Large intestine (tissue), 12 donors: ENCODE measurements at places on chromosomes 2 and 18.

DNA sequence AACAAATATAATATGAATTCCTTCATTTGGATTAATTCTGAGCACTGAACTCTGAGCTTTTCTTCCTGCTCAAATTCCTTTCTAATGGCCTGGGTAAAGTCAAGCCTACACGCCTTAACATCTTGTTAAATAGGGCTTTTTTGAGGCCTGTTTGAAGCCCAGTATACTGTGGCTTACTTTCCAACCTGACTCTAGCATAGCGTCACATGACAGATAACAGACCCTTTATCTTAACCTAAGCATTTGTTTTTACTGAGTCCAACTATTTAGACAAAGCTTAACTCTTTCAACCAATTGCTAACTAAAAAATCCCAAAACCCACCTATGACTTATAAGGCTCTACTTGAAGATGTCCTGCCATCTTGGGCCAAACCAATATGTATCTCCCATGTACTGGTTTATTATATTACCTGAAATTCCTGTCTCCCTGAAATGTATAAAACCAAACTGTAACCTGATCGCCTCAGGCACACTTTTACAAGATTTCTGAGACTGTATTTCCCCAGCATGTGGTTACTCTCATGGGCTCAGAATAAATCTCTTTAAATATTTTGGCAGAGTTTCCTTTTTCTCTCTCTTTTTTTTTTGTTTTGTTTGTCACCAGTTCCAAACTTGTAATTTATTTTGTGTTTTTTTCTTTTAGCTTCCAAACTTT lies 271.1 kb upstream of the VWC2L start:
- DNase-seq = peak; percentile 1

DNA sequence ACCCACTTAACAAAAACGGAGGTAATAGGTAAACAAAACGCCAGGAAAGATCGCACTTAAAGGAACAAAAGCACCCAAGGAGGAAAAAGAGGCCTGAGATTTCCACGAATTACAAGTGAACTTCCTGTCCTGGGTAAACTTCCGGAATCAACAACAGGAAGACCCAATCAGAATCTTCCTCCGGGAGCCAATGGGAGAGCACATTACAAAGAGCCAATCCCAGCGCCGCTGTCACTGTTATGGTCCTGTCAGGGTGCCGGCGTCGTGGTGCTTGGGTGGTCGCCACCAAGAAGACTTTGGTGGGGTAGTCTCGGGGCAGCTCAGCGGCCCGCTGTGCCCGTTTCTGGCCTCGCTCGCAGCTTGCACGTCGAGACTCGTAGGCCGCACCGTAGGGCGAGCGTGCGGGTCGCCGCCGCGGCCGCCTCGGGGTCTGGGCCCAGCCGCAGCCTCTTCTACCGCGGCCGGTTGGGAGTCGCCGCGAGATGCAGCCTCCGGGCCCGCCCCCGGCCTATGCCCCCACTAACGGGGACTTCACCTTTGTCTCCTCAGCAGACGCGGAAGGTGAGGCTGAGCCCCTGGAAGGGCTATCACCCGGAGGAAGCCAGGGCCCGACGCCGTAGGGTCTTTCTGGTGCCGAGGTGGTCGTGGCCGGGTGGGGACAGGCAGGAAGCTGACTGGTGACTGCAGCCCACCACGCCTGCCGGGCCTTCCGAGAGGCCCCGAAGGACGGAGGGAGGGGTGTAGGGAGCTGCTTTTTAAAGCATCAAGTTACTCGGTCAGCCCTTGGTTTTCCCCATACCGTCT lies at the start of gene YIPF4:
Gene YIPF4 (plus strand): TSS at position 231 of the 804 bp plus-strand sequence. CDS start 252 bp downstream, at position 483.
- DNase-seq = peak; percentile 90

DNA sequence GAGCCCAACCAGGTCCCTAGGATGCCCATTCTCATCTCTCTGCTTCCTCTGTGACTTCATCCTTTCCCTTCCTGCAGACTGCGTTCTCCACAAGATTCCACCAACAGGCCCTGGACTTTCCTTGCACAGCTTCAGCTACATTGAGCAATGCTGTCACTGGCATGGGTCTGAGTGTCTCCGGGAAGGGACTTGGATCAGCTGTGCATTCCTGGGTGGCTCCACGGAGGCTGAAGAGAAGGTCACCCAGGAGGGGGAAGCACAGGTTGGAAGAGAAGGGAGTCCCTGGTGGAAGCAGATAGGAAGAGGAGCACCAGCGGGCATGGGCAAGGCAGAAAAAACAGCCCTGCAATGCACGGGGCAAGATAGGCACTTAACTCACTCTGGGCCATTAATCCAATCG lies 140.5 kb downstream of the UXS1 start:
- no peak for DNase-seq

DNA sequence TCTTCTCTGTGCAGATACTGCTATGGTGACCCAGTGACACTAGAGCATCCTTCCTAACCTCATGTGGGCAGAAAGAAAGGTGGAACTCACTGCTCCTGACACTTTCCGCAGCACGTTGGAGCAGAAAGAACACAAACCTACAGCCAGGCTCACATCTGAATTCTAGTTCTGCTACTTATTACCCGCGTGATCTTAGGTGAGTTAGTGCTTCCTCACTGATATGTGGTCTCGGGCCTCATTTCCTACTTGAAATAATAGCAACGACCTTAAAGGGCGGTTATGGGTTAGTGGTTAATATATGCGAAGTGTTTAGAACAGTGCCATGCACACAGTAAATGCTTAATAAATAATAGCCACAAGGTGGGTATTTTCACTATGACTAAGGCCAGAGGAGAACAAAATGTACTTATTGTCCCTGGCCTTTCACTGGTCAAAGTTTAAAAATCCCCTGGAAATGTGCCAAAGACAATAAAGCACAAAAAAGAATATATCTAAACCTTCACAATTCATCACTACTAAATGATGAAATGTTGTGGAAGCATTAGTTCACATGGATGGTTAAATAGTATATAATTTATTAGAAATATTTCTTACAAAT lies 66.6 kb downstream of the MYOM1 start:
- no peak for DNase-seq

DNA sequence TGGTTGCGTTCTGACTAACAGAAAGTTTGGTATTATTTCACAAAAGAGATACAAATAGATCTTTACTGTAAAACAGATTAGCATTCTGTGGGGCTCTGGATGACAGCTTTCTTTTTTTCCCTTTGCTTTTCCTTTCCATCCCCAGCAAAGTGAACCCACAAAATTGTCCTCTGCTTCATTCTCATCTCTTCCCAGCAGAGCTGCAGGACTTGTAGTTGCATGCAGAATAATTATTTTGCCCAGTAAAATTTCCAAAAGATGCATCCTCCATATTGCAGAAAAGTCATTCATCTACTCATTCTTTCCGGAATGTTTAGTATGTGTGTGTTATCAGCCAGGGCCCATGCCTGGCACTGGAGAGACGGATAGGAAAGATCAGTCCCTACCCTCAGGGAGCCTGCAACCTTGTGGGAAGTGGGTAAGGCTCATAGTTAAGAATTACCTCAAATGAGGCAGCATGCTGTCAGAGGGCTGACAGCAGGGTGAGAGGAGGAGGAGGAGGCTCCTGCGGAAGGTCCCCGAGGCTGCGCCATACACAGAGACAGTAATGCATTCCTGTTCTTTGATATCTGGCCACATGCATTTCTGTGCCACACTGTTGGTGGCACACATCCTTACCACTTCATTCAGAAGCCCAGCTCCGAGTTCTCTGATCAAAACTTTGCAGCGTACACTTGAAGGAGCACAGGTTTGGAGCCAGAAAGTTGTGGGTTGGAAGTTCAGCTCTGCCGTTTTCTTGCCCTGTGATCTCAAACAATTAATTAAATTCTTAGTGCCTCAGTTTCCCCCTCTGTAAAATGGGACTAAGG lies 225.4 kb downstream of the MYCN start:
- no peak for DNase-seq

- no peak for DNase-seq
Observed at GRCh38 chr2:196242131-196242620, 70.8 kb upstream of the STK17B start.

GRCh38 chr18:39591649-39592048 lies 2026.1 kb upstream of the CELF4 start:
- DNase-seq = no peak

GRCh38 chr2:156215656-156216055 lies 116.9 kb downstream of the NR4A2 start:
- no peak for DNase-seq

DNA sequence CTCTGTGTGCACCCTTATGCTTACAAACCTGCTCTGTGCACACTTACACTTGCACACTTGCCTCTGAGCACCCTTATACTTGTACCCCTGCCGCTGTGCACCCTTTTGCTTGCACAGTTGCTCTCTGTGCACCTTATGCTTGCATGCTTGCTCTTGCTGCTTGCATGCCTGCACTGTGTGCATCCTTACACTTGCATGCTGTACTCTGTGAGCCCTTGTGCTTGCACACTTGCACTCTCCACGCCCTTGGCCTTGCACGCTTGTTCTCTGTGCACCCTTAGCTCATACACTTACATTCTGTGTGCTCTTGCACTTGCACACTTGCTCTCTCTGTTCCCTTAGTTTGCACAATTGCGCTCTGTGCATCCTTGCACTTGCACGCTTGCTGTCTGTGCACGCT lies 78.3 kb downstream of the GNAL start:
- no peak for DNase-seq
